SW 1271 (cell line): ENCODE measurements at places on chromosomes 7 and 10.
A peak's percentile ranks its signal among the peaks of the same experiment; 100 is the strongest.

- peak; percentile 39 for DNase-seq
Measured at GRCh38 chr10:69232252-69232651, 12.1 kb downstream of the HKDC1 start.

- DNase-seq: no peak
Measured at GRCh38 chr10:111766464-111766863, 417.1 kb downstream of the GPAM start.

DNA sequence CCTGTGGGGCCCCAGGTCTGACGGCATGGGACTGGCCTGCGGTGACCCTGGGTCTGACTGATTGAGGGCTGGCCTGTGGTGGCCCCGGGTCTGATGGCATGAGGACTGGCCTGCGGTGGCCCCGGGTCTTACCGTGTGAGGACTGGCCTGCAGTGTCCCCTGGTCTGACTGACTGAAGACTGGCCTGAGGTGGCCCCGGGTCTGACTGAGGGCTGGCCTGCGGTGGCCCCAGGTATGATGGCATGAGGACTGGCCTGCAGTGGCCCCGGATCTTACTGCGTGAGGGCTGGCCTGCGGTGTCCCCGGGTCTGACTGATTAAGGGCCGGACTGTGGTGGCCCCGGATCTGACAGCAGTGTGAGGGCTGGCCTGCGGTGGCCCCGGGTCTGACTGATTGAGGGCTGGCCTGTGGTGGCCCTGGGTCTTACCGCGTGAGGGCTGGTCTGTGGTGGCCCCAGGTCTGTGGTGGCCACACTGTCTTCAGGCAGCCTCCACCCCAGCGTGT lies 10.9 kb downstream of the JAKMIP3 start:
- no peak for DNase-seq

DNA sequence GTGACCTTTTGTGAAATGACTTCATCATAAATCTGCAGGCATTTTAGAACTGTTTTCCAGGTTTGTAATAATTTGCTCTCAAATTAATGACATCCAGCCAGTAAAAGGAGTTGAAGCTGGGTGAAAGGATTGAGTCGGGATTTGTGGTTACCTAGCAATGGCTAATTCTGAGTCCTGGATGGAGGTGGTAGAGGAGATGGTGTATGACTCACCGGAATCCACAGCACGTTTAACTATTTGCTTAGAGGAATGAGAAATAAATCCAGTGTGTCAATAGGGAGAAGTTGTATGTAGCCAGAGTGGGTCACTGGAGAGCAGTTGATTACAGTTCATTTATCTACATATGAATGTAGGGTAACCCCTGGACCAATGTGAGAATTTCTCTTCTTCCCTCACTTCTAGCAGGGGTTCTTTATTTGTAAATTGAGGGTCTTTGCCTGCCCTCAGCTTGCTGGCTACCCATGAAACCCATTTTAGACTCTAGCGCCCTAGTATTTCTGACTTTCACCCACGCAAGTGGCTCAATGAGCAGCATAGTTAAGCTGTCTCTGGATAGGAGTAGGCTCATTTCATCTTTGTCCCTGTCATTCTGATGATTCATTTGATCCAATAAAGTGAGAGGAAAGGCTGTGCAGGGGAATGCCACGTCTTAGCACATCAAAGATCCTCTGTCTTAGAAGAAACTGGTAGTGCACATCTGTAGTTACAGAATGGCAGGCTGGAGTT lies 547.8 kb downstream of the SORCS3 start:
- no peak for DNase-seq

GRCh38 chr10:22437620-22438588 lies 92.6 kb downstream of the SPAG6 start:
- DNase-seq: no peak
